K562 (cell line): ENCODE measurements at places on chromosomes 11 and 22.

DNA sequence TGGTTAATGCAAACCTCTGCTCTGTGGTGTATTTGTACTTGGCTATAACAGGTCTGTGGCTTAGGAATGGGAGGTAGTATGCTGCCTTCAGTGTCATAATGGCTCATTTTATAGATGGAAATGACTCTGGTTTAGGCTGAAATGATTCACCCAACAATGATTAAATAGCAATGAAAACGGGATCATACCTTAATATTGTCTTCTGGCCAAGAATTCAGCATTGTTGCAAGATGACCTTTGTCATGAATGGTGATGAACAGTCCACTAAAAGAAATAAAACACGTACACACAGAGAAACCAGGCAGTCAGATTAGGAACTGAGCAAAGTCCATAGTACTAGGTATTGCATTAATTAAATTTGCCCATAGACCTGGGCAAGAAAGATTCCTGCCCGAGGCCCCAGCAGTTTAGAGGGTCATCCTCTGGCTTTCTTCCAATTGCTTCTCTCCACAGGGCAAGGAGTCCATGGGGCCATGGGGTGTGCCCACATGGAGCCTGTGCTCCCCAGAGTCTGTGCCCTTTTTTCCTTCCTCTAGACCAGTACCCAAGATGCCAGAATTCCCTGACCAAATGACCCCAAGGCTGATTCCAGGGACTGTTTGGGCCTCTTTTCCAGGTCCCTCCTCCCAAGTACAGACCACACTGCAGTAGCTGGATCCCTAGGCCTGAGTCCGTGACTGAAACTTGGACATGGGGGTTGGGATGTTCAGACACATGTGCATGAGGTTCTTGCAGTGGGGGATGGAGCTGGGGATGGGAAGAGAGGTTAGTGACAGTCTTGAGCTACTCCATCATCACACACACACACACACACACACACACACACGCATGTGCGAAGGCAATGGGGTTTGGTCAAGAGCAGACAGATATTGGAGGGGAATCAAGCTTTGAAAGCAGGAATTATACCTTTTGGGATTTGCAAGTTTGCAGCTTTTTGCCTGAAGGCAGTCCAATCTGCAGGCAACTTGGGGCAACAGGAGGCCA, 134.2 kb downstream of the CCDC81 start:
- DNase-seq = no peak

DNA sequence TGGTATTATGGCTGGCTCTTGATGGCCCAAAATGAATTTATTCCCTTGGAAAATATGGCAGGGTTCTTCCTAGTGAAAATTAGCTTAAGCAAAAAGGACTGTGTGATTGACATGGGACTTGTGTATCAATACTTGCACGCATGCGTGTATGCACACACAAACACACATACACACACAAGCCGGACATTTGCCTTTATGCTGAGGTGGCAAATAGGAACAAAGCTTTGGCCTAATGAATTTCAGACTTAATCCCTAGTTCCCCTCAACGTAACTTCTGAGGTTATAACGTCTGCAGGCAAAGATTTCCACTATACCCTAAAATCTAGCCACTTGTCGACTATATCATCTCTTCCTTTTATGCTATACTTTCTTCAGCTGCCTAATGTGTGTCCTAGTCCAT, 2.9 kb upstream of the OR52I2 start:
- DNase-seq = no peak

GRCh38 chr11:78147807-78148206, 8.4 kb upstream of the ALG8 start:
- DNase-seq = no peak

DNA sequence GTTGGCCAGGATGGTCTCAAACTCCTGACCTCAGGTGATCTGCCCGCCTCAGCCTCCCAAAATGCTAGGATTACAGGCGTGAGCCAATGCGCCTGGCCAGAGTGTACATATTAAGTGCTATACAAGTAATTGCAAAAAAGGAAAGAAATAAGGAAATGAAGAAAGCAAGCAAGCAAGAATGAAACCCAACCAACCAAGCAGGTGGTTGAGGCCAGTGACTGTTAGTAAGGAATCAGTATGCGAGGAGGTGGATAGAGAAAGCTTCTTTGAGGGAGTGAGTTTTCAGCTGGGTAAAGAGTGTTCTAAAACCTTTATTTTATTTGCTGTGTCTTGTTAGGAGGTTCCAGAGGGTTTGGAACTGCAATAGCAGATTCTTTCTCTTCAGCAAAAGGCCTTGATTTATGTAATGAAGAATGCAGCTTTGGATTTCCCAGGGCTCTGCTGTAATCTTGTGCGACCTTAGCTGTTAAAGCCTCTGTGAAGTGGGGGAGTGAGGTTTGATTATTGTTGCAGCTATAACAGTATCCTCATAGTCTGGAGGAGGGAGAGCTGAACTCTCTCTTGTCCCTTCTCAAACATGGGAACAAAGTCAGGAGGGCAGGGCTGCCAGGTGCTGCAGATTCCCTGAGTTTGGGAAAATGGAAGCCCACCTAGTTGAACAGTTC, 5.7 kb downstream of the AMPD3 start:
- DNase-seq = no peak

DNA sequence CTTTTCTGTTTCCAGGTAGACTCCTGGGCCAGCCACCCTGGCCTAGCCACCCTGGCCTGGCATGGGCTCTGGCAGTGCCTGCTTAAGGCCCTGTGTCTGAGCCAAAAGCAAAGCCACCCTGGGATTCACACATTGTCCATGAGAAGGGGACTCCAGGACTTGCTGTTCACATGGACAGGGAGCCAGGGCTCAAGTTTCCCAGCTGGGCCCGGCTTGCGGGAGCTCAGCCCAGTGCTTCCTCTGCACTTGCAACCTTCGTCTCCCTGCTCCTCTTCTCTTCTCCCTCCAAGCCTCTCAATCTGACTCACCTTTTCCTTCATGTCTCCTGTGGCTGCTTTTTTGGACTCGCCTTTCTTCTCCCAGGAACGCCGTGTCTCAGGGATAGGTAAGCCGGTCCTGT, 130.3 kb downstream of the MICAL2 start:
- DNase-seq = no peak

DNA sequence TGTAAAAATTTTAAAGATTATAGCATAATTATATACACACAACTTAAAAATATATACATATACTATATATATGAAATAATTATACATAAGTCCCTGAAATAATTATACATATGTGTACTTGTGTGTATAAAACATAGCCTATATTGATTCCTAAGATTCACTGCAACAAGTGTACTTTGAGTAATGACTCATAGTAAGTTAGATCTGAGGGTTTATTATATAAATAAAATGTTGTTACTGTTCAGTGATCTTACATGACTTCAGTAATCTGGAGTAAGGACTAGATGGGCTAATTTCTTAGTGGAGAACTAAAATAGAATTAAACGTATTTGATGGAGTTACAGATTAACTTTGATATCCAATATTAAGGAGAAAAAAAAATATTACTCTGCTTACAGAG, 350.5 kb downstream of the CNTN5 start:
- DNase-seq = no peak
